ENCODE measurements at places on chromosomes 11 and 22.

DNA sequence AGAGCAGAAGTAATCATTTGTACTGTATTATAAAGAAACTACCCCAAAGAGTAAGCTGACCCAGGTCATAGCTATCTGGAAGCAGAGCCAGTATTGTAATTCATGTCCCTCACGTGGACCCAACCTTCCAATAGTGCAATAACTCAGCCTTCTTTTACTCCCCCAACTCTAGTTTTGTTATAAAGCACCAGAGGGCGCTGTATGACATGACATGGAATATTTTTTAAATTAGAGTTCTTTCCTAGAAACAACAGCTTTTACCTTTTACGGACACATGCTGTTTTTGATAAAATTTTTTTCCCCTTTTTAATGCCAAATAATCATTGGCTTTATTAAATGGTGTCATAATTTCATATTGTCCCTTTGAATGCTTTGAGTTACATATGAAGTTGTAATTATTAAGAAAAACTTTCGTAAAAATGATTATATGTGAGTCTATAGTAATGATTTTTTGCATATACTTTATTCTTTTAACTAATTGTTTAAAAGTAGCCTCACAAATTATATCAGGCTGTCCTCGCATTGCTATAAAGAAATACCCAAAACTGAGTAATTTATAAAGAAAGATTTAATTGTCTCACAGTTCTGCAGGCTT is 76.9 kb downstream of the DKK3 start:
- DNase-seq, result peak; percentile 45

GRCh38 chr11:130054966-130055365 is 14.7 kb upstream of the APLP2 start:
- no peak for DNase-seq

GRCh38 chr11:59801981-59802638 is 8.5 kb downstream of the MRPL16 start:
- no peak for DNase-seq

DNA sequence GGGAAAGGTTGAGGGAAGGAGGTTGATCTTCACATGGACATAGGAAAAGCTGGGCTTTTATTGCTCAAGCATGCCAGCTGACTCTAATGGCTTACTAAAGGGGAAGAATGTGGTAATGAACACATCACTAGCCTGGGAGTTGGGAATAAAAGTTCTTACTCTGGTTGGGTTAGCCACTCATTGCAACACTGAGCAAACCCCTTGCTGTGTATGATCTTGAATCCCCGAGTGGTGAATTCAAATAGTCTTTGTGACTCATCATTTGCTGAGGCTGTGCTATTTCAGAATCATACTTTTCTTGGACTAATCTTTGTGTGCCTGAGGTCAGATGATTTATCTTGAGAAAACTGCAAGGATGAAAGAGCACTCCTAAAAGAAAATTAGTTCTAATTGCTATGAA is 304.1 kb upstream of the ANO5 start:
- DNase-seq, result peak; percentile 97

DNA sequence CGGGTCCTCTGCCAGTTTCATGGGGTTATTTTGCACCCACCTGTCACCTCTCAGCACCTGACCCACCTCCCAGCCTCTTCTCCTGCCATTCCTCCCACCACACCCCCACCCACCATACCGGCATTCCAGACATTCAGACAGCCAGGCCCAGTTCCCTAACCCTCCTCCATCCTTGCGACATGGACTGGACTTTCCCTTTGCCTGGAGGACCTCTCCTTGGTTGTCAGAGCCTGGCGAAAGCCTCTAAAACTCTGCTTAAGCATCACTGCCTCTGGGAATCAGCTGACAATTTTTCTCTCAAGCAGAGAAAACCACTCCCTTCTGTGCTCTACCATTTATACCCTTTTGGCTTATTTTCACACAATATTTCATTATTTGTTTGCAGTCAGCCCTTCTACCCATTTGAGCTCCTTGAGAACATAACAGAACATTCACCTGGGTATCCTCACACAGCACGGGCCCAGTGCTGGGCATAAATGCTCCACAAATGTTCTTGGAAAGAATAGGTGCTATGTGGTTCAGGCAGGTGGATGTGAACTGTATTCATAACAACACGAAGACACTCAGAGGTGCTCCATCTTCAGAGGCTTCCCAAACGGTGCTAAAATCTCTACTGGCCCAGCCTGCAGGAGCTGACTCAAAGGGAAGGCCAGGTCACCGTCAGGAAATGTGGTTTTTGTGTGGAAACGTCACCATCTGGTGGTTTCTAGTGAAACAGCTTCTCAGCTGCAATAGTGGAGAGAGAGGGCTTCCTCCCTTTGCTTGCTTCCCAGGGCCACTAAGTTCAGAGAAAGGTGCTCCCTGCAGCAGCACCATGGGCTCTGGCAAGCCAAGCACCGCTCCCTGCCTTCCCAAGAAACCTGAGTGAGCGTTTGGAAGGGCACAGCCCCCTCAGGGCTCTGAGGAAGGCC is 10.4 kb downstream of the SPATA19 start:
- DNase-seq, result peak; percentile 69

GRCh38 chr22:46065691-46066454 is 84.5 kb upstream of the PPARA start:
- no peak for DNase-seq

DNA sequence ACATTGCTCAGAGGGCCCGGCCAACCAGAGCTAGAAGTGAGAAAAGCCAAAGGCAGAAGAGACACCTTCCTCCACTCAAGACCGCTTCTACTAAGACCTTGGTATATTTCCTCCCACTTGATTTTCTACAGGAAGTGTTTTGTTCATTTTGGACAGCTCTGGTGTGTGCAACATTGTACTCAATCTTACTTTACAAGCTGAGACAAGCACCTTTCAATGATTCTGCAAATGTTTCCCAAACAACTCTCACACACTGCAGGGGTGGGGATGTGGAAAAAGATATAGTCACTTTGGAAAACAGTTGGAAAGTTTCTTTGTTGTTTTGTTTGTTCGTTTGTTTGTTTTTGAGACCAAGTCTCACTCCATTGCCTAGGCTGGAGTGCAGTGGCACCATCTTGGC is 15.7 kb downstream of the MYO18B start:
- no peak for DNase-seq

DNA sequence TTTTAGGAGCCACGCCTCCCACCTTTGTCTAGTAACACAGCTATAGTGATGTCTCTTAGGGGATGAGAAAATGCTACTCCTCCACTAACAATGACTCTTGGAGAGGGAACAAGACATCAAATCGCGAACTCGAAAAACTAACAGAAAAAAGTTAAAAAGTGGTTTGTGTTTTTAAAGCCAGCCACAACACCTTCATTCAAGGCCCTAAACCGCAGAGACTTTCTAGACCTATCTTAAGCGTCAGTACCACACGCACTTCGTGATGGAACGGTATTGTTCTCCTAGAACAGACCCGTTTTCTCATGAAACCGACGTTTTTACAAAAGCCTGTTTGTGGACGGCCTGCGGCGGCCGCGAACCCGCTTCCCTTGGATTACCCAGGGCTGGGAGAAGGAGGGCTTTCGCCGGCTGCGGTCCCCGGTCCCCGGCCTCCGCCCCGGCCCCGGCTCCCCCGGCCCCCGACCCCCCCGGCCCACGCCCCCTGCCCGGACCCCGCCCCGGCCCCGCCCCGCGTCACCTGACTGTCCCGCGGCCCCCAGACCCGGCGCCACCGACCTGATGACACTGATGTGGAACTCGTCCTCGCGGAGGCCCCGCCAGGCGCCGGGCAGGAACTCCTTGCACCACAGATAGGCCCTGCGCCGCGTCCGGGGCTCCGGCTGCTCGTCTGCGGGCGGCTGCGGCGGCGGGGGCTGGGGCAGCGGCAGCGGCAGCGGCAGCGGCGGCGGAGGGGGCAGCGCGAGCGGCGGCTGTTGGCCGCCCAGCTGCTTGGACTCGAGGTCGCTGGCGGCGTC is 718 bp downstream of the CHKA start:
- peak; percentile 25 for DNase-seq

GRCh38 chr11:93524173-93524536 is 19.0 kb downstream of the SMCO4 start:
- no peak for DNase-seq

DNA sequence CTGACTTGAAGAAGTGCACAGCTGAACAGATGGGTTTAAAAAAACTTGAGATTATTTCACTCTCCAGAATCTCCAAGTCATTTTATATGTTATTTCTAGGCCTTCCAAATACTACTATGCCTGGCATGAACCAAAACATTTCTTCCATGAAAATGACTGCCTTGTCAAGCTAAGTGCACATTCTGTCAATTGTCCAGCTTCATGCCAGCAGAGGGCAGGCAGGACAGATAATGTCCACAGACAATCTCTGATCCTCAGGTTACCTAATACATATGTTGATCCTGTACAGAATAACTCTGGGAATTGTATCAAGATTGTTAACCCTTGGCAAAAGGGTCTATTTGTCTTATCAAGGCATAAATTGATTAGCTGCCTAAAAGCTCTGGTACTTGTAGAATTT is 229.5 kb downstream of the AASDHPPT start:
- no peak for DNase-seq

DNA sequence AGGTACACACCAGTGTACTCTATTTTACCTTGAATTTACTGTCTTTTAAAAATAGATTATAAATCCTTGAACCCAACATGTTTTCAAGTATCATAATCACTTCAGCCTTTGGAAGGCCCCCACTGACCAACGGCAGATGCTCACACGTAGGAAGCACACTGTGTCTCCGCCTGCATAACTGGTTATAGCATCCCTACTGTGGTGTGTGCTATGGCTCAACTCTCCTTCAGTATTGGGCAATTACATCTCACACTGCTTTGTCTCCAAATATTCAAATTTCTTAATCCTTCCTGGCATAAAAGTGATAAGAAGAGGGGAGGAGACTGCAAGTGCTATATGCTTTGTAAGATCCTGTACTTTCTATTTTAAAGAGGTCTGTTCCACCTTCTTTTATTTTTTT is 165.7 kb downstream of the CADM1 start:
- peak; percentile 50 for DNase-seq

- no peak for DNase-seq
Observed at GRCh38 chr11:128206461-128206860, 380.9 kb downstream of the ETS1 start.

GRCh38 chr11:115363921-115364320 is 140.3 kb downstream of the CADM1 start:
- no peak for DNase-seq

DNA sequence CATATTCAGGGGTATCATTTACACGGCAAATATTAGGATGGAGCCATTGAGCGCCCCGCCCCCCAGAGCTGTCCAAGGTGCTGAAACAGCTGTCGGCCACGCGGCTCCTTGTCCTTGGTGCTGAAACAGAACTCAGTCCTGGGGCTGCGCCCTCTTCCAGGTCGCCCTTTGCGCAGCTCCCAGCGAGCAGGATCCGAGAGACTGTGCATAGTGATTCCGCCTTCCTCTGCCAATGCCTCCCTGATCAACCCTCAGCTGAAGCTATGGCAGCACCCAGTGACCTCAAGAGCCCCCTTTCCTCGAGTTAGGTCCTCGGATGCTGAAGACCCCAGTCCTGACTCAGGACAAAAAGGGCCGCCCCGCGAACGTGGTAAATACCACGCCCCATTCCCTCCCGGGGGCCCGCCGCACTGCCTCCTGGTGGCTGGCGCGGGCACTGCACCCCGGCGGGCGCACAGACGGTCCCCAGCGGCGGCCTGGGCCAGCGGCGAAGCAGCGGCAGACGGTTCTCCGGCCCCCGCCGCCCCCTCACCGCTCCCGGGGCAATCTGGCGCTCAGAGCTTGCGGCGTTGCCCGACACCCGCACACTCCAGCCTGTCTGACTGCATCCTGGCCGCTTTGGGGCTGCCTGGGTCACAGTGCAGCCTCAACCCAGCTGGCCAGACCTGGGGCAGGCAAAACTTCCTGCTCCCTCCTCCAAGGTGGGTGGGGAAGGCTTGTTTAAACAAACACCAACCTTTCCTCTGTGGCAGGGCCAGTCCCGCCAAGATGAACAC is 13.4 kb downstream of the SYT7 start:
- DNase-seq, result peak; percentile 55

DNA sequence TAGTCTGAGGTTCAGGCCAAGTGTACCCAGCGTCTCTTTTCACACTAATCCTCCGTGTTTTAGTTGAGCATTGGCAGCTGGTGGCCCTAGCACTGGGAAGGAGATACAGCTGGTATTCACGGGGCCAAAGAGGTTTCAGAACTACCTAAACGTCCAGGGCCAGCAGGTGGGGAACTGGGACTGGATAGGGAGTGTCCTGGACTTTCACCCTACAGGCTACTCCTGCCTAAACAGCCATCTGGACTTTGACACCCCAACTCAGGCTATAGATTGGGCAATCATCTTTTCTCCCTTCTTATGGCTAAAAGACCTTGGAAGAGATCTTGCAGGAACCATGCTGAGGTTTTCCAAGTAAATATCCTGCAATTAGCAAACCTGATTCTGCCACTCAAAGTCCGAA is 2.8 kb downstream of the SPON1 start:
- DNase-seq, result no peak

DNA sequence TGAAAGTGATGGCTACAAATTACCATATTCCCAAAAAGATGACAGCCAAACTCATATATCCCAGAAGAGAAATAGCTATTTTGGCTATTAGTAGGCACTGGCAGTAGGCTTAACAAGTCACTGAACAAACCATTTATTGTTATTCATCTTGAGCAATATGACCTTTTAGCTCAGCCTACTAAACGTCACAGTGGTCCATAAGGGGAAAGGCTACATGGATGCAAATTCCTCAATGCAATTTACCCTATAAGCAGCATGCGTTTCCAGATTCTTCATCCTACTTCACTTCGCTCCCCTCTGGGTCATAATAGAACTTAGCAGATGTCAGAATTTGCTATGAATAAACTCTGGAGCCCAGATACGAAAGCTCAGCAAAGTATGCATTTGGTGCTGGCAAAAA is 114.0 kb downstream of the SIK3 start:
- DNase-seq, result peak; percentile 27

DNA sequence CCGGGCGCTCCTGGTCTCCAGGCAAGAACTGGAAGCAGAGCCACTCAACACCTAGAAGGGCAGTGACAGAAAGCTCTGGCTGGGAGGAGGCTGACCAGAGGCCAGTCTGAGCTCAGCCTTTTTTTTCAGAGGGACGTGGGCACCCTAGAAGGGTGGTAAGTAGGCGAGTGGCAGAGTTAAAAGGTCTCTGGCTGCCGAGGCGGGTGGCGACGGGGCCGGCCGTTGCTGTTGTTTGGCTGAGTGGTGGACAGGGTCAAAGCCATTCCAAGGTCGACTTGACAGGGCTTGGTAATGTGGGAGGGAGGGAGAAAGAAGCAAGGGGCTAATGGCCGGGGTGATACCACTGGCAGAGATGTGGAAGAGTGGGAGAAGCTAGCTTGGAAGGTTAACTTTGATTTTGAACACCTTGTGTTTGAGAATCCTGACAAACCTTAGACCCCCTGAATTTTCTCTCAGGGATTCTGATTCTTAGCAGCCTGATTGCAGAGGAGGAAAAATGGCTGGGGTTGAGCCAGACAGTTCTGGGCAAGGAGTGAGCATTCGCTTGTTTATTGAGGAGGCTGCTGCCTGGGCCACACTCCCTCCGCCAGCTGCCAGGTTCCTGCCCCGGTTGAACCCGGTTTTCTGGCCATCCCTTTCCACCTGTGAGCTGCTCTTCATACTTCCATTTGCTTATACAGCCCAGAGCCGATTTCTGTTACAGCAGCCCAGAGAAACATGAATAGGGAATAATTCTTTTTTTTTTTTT is 868 bp upstream of the SYCE3 start:
- DNase-seq, result no peak

Data from MV-4-11 (cell line).